ENCODE measurements at places on chromosomes 16 and 17.

DNA sequence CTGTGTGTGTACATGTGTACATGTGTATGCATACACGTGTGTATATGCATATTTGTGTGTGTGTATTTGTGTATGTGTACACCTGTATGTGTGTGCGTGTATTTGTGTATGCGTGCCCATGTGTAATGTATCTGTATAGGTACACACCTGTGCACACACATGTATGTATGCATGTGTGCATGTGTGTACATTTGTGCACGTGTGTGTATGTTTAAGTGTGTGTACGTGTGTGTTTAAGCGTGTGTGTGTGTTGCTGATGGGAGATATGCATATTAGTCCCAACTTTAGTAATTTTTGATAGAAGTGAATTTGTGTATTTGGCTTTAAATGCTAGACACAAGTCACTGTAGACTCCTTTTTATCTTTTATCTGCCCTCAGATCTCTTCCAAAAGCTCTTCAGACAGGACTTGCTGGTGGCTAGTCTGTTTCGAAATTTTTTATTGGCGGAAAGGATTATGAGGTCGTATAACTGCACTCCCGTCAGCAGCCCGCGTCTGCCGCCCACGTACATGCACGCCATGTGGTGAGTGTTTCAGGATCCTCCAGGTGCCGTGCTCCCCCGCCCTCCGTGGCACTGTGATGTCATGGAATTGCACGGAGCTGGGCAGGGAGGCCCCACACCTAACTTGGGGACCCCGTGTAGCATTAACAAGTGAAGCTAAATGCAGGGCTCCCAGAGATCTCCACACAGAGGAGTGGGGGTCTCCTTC lies 168.8 kb upstream of the CHMP6 start:
- no peak for DNase-seq

- DNase-seq: no peak
Measured at GRCh38 chr16:83835586-83836566, 28.1 kb downstream of the HSBP1 start.

- no peak for DNase-seq
Measured at GRCh38 chr16:17571499-17572093, 100.8 kb upstream of the XYLT1 start.

GRCh38 chr16:2825906-2826305 lies 4.2 kb upstream of the ZG16B start:
- no peak for DNase-seq

GRCh38 chr17:35167046-35167445 lies 19.4 kb downstream of the UNC45B start:
- DNase-seq: no peak

GRCh38 chr17:33924104-33924503 lies 331.0 kb upstream of the CCL2 start:
- no peak for DNase-seq

DNA sequence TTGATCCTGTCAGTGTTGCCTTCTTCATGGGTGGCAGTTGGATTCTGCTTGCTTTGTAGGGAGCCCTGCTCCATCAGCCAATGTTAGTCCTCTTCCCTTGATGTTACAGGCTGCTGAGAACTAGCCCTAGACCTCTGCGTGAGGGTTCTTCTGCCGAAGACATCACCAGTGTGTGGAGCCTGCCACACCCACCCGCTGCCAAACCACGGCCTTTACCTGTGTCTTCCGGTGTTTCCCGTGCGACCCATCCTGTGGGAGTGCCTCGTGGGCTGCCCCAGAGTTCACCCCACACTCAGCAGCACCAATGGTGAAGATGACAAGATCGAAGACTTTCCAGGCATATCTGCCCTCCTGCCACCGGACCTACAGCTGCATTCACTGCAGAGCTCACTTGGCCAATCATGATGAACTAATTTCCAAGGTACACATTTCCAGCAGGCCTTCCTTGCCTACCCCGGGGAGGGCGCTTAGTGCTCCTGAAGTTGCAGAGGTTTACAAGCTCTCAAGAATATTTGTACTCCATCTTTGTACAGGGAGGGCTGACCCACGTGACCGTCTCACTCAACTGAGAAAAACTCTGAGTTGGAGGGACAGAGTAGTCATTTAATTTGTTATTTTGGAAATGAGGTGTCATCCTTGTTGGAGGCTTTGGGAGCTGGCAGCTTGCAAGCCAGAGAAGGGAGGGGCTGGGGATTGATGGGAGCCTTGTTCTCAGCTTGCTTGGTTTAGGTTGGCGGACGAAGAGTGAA lies 21.8 kb downstream of the YPEL2 start:
- DNase-seq: no peak

DNA sequence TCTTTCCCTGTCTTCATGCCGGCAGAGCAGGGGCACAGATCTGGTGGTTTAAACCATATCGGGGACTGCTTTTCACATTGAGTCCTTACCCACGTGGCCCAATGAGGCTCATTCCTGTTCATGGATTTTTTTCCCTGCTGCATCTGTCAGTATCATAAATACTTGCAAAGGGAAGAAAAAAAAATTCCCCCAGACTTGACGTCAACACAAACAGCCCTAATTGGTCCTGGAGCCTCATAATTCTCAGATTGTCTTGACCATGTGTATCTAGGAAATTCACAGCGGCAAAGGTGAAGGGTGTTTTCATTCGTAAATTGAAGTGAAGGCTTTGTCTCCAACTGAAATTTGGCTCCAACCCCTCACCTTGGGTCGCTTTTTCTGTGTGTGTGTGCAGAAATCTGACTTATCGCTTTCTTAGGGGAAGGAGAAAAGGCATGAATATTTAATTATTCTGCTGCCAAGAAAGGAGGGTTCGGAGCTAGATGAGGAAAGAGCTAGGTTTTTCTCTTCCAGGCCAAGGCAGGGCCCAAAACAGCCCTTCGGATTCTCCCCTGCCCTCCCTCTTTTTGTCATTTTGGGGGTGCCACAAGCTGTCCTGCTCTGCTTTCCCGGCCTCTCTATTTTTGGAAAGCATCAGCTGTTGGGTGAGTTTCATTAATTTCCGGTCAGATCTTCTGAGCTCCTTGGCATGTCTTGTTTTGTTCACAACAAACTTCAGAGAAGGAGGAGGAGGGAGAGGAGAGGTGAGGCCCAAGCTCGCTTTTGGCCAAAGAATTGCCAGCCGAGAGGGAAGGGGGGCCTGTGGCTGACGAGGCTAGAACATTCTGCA lies 17.8 kb upstream of the CIBAR2 start:
- DNase-seq: no peak

GRCh38 chr17:19567216-19568015 lies 33.8 kb downstream of the SLC47A1 start:
- DNase-seq: no peak

DNA sequence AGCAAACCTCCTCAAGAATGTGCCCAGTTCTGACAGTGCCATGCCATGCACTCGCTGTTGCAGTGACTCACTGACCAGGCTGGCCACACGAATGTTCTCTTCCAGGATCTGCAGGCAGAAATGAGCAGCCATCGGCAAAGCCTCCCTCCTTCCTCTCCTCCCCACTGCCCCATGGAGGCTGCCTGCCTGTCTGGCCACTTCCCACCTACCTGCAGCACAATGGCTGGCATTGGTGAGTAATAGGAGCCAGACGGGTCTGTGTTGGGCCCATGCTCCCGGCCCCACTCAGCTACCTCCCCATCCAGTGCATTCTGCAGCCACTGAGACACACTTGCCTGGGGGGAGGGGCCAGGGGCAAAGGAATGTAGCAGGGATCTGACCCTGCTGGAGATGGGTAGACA lies 2.8 kb upstream of the MATCAP1 start:
- DNase-seq: no peak

- DNase-seq: peak; percentile 0
Measured at GRCh38 chr17:83057397-83057761, 22.0 kb upstream of the METRNL start.

DNA sequence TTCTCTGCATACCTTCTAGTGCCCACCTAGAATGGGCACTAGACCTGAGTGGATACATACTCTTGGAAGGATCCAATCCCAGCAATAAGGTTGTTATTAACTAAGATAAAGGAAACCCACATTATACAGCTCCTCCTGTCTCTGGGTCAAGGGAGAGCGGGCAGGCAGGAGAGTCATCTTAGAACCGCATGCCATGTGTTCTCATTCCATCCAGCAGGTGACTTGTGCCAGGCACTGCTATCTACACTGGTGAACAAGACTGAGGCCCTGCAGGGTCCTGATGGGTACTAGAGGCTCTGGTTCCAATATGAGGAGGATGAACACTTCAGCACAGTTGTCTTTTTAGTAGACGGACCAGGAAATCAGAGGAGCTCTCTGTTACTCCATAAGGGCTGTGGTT lies 5.9 kb upstream of the CD300H start:
- no peak for DNase-seq

DNA sequence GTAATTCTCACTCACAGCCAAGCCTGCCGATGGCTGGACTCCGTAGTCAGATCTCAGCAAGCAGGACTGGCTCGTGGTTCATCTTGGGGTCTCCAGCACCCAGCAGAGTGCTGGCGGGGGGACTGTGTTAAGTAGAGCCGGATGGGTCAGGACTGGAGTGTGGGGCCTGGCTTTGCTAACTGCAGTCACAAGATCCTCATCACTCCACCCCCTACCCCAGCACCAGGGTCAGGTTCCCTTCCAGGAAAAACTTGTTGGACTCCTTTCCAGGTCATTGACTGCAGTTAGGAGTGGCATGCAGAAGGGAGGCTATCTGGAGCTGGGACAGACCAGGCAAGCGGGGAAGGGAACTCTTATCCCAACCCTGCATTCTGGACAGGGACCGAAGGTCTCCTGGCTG lies 6.0 kb downstream of the CIITA start:
- DNase-seq: no peak

GRCh38 chr16:63361032-63361624 lies 1324.9 kb upstream of the CDH8 start:
- DNase-seq: peak; percentile 74

- no peak for DNase-seq
Measured at GRCh38 chr16:11715246-11715947, 27.3 kb downstream of the TXNDC11 start.

DNA sequence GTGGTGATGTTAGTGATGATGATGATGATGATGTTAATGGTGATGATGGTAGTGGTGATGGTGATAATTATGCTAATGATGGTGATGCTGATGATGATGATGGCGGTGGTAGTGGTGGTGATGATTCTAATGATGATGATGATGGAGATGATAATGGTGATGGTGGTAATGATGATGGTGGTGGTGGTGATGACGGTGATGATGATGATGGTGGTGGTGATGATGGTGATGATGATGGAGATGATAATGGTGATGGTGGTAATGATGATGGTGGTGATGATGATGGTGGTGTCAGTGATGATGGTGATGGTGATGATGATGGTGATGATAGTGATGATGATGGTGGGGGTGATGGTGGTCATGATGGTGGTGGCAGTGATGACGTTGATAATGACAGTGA lies 132.5 kb downstream of the DNAH9 start:
- DNase-seq: no peak

DNA sequence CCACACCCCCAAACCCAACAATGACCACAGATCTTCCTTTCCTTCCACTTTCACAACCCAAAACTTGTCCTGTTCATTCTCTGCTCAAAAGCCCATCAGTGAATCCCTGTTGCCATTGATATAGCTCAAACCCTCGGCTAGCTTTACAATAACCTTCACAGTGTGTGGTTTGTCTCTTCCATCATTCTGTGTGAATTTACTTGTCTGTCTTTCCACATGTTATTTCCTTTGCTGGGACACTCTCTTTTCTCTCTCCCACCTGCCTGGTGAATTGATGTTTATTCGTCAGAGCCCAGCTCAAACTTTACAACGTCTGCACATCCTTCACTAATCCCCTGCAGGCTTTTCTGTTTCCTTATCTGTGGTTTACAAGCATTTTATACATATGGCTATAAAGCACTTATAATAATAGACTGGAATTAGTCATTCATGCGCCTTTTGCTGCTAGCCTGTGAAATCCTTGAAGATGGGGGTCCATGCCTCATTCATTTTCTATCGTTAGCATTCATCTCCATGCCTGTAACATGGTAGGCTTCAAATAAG lies 114.4 kb downstream of the CDH13 start:
- no peak for DNase-seq

- DNase-seq: no peak
Measured at GRCh38 chr16:3580251-3580651, 3.0 kb upstream of the NLRC3 start.

- DNase-seq: peak; percentile 54
Measured at GRCh38 chr17:65742403-65743307, 181.2 kb upstream of the AXIN2 start.

DNA sequence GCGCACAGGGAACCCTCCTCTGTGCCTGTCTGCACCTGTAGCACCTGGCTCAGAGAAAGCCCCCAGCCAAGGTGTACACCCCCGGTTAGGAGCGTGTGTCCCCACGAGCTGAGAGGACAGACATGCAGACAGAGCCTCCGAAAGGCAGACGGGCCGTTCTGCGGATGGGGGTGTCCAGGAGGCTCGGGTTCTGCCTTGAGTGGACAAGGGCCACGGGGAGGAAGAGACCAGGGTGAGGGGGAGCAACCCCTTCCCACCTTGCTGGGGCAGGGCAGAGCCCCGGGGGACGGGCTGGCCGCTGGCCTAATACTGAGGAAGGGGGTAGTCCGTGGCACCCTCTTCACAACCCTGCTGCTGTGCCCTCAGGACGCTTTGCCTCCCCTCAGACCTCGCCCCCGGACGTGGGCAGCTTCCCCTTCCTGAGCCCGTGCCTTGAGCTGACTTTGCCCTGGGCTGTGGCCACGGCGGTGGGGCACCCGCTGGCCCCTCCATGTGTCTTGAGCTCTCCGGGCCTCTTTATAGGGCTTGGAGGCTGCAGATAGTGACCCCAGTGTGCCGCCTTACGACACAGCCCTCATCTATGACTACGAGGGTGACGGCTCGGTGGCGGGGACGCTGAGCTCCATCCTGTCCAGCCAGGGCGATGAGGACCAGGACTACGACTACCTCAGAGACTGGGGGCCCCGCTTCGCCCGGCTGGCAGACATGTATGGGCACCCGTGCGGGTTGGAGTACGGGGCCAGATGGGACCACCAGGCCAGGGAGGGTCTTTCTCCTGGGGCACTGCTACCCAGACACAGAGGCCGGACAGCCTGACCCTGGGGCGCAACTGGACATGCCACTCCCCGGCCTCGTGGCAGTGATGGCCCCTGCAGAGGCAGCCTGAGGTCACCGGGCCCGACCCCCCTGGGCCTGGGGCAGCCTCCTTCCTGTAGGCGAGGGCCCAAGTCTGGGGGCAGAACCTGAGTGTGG lies 5.7 kb downstream of the SLC22A31 start:
- DNase-seq: no peak

- DNase-seq: no peak
Measured at GRCh38 chr16:144797-145252, 6.4 kb upstream of the NPRL3 start.

- no peak for DNase-seq
Measured at GRCh38 chr17:64259922-64260321, 3.1 kb downstream of the TEX2 start.
